ENCODE measurements at places on chromosomes 2 and 18.

- no peak for DNase-seq
Measured at GRCh38 chr18:48934415-48934722, 16.4 kb downstream of the SMAD7 start.

DNA sequence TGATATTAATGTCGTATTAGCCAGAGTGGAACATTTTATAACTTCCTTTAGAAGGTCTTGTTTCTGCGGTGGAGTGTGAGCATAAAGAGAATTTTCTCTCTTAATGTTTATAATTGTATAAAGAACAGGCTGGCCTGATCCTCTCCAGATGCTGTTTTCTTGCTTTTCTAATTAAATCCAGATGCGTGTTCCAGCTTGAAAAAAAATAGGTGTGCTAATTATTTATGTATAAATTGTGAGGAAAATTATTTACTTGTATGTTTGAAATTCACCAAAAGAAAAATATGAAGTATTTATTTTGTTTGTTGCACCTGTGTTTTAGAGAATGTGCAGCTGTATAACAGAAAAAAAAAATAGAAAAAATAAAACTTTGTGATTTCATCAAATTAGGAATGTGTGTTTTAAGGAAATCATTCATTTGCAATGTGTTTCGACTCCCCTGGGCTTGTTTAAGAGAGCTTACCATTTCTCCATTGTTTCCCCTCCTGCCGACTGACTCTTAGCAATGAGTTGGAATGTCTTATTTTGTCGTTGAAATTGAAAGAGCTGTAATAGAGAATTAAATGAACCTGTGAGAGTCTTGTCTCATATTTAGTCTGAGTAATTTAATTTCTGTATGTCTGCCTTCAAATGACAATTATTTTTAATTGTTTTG, 220.1 kb upstream of the NXPH2 start:
- DNase-seq: no peak

- DNase-seq: no peak
Measured at GRCh38 chr2:147364597-147364996, 480.2 kb upstream of the ACVR2A start.

GRCh38 chr2:112660138-112660537, 14.4 kb downstream of the SLC20A1 start:
- no peak for DNase-seq

DNA sequence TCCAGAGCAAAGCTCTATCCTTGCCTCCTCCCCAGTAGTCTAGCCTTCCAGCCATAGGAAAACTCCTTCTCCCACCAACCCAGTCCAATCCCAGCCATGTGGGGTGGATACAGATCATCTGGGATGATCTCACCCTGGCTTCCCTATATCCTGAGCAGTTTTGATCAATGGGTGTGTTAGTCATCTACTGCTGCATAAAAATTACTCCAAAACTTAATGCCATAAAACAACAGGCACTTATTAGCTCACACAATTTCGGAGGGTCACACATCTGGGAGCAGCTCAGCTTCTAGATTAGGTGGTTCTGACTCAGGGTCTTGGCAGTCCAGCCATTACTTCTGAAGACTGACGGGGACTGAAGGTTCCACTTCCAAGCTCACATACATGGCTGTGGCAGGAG, 190.4 kb downstream of the SPP2 start:
- DNase-seq: no peak

DNA sequence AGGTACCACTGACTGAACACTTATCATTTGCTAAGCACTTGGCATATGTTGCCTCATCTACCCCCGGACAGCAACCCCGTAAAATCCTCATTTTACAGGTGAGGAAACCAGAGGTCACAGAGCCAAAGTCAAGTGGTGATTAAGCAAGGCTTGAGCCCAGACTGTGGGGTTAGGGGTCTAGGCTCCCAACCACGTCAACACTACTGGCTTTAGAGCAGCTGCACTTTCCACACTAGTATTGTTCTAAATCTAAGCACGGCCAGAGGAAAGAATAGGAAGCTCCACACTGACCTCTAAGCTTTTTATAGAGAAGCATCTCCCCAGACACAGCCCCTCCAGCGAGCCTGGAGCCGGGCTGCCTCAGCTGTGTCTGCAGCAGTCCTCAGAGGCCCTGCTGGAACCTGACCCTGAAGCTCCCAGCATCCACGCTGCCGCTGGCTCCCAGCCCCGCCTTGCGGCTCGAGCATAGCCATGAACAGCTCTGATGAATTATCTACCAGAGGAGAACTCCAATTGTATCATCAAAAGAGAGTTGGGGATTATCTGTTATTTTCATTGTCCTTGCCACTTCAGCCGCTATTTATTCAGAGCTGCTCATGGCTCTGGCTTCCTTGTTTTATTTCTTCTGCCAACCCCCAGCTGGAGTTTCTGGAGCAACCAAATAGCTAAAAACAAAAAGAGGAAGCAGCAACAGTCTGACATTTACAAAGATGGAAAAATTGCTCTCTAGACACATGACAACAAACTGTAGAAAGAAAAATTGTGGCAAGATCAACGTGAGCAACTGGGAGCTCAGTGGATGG, 62.2 kb upstream of the RTN4 start:
- no peak for DNase-seq

- DNase-seq: no peak
Measured at GRCh38 chr2:65791404-65791975, 359.1 kb upstream of the SPRED2 start.

GRCh38 chr2:43848214-43848613, 9.4 kb downstream of the ABCG8 start:
- no peak for DNase-seq

- no peak for DNase-seq
Measured at GRCh38 chr2:208017721-208018120, 7.6 kb downstream of the PLEKHM3 start.

DNA sequence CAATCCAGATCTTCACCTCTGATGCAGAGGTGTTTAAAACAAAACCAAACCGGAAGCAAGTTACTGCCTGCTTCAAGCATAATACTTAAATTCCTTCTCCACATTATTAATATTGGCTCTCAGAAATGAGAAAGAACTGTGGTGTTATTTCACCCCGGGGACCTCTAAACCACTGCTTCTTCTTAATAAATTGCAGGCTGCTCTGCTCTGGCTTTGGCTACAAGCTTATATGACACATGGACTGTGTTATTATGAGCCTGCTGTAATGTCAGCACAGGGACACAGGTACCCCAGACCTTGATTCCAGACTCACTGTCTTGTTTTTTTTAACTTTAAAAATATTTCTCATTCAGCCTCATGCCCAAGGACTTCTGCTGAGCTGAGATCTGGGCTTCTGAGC, 45.1 kb downstream of the ST6GAL2 start:
- DNase-seq: no peak

DNA sequence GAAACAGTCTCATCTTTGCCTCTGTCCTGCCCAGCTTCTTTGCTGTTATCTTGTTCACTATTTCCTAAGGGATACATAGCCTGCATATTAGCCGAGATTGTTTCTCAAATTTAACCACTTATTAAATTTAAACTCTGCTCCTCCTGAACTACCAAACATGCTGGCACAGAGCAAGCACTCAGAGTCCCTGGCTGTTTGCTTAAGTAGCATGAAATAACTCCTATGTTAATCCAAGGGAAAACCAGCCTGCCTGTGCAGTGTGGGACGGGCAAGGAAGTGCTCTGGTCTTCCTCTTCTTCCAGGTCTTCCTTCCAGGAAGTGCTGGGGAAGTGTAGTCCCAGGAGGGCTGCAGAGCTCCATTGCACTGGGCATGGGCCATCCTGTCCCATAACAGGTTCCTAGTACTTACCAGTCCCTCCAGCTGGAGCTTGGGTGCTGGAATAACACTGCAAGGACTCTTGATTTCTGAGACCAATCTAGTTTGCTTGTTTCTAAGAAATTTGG, 95.9 kb upstream of the IL1R2 start:
- DNase-seq: no peak

GRCh38 chr2:60873381-60873780, 8.0 kb upstream of the REL start:
- DNase-seq: peak; percentile 70

GRCh38 chr2:36371070-36371874, 15.7 kb downstream of the CRIM1 start:
- DNase-seq: no peak

GRCh38 chr18:49733321-49733720, 80.0 kb downstream of the ACAA2 start:
- DNase-seq: no peak

DNA sequence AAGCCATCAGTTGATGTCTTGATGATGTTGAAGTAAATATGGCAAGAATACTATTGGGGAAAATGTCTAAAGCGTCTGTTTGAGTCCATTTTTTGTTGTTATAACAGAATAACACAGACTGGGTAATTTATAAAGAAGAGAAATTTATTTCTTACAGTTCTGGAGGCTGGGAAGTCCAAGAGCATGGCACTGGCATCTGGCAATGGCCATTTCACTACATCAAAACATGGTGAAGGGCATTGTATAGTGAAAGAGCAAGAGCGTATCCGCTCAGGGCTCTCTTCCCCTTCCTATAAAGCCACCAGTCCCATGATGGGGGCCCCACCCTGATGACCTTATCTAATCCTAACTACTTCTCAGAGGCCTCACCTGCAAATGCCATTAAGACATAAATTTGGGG, 29.6 kb upstream of the MRPL19 start:
- DNase-seq: no peak

- DNase-seq: no peak
Measured at GRCh38 chr2:176392744-176393414, 123.6 kb downstream of the MTX2 start.

DNA sequence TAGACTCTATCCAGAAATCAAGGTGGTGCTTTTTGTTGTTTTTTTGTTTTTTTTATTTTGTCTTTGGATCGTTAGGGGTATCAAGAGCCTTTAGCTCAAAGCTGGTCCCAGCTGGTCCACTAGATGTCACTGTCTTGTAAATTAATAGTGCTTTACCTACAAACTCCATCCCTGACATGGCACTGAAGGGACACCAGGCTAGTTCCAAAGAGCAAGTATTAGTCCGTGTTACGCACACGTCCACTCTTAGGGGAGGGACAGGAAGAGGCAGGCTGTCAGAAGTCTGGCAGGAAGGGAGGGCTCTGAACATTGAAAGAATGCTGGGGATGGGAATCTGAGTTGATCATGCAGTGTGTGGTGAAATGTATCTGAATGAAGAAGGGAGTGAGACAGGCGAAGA, 85.9 kb upstream of the CCBE1 start:
- DNase-seq: no peak

DNA sequence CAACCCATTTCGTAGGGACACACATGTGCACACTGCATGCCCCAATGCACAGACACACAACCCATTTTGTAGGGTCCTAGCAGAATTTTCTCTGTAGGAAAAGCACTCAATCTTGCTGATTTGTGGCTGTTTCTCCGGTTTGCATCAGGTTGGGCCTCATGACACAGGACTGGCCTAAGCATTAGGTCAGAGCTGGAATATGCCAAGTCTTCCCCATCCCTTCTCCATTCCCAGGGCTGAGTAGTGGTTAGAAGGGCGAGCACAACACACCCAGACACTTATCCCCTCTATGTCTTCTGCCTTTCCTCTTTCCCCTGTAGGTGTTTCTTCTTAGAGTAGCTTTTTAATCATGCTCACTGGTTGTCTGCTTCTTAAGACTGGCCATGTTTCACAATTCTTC, 295.9 kb downstream of the SOX11 start:
- no peak for DNase-seq

DNA sequence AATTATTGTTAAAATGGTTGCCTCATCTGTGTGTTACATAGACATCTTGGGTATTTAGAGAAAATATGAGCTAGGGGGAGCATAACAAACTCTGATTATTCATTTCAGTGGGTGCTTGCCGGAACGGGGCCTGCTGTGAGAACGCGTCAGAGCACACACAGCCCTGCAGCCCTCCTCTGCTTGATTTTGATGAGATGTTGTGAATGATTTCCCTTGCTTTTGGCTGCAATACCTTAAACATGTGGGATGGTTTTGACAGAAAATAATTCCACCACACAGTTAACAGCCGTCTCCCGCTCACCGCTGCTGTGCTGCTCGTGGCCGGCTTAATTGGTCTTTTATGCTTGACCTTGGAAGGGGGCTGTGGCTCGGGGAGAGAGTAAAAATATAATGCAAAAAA, 49.9 kb upstream of the TXNDC2 start:
- no peak for DNase-seq

DNA sequence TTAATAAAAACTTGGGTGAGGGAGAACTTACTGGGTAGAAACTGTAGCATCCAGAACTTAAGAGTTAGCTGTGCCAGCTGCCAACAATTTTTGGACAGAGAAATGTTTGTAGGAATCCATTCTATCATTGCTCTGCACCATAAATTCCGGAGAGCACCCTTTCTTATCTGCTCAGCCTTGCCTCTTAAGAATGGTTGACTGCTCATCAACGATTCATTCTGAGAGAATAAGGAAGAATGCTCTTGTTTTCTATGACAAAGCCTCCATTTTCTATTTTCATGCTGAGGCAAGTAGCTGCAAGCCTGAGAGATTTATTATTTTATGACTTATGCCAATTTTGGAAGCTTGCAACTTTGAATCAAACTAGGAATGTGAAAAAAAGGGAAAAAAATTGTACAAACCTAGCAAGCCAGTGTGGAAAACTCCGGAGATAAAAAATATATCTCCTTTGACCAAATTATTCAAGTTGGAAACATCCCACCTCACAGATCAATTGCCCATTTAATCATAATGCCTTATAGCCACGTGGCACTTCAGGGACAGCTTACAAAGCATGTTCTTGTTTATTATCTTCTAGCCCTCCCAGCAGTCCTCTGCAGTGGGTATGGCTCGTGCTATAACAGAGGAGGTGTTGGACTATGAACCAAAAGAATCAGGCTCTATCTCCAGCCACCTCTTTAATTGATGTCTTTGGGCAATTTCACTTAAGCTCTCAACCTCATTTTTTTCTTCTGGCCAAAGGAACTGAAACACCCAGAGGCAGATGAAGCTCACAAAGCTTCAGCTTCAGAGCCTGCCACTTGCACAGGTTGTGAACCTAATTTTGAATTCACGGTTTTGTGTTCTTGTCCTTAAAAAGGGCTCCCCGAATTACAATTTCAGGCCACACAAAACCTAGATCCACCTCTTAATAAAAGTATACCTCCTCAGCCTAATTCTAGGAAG, 40.9 kb upstream of the ATL2 start:
- DNase-seq: no peak

- DNase-seq: no peak
Measured at GRCh38 chr18:59198215-59198614, 21.7 kb upstream of the GRP start.

- DNase-seq: peak; percentile 80
Measured at GRCh38 chr2:201260302-201260800, at the start of gene CASP8. Gene CASP8, plus strand, starts transcription at chr2:201260536. Its CDS starts 5,951 bp downstream, at chr2:201266487.

GRCh38 chr2:196181484-196181883, 10.1 kb upstream of the STK17B start:
- DNase-seq: no peak
